Aorta (tissue), 5 donors: ENCODE measurements at places on chromosomes 7 and 10. TPM values are rescaled to one million over a fixed set of nuclear protein-coding genes. Genes with fewer than 3 reads are reported as not detected.

DNA sequence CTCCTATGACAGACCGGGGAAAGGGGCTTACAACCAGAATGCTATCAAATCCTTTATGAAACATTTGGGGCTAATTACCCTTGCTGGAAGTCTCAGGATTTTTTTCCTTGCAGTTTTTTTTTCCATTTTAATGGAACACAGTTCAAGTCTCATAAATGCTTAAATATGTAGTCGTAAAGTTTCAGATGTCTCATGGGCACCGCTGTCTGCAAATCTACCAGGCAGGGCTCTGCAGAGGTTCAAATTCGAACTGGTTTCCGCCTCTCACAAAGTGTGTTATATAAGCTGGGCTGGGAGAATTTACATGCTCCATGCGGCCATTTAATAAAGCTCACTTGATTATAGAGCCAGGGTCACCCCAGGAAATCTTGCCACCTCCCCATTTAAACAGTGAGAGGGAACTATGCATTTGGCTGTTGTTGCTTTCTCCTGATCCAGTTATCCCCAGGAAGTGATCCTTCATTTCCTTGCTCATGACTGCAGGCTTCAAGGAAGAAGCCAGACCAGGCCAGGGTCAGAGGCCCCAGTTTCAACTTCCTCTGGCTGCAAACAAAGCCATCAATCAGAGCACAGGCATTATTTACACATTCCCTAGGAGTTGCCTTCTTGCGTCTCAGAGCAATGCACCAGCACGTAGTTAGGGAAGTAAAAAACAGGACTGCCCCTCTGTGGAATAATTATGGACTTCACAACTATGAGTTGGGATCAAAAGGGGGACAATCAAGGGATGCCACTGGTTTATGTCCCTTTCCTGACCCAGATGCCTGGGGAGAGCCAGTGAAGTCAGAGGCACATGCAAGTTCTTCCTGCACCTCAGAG, 358.8 kb downstream of the PRPF18 start:
- no peaks in the 10 kb centered on the region for H3K4me1 ChIP-seq
- no peak overlapping the region for H3K4me3 ChIP-seq
- no peak overlapping the region for H3K27ac ChIP-seq
- peak; percentile 58 for DNase-seq

GRCh38 chr10:7389346-7389745, 21.5 kb downstream of the SFMBT2 start:
- no peaks in the 10 kb centered on the region for H3K27me3 ChIP-seq
- no peaks in the 10 kb centered on the region for H3K4me1 ChIP-seq
- no peak overlapping the region for H3K4me3 ChIP-seq
- H3K36me3 ChIP-seq: no peaks in the 10 kb centered on the region
- H3K27ac ChIP-seq: no peak overlapping the region
- DNase-seq: no peak

GRCh38 chr10:77531441-77532001, 106.1 kb downstream of the KCNMA1 start:
- DNase-seq: peak; percentile 89
- no peaks in the 10 kb centered on the region for H3K4me1 ChIP-seq
- no peaks in the 10 kb centered on the region for H3K36me3 ChIP-seq
- H3K27me3 ChIP-seq: no peaks in the 10 kb centered on the region
- H3K27ac ChIP-seq: no peak overlapping the region

DNA sequence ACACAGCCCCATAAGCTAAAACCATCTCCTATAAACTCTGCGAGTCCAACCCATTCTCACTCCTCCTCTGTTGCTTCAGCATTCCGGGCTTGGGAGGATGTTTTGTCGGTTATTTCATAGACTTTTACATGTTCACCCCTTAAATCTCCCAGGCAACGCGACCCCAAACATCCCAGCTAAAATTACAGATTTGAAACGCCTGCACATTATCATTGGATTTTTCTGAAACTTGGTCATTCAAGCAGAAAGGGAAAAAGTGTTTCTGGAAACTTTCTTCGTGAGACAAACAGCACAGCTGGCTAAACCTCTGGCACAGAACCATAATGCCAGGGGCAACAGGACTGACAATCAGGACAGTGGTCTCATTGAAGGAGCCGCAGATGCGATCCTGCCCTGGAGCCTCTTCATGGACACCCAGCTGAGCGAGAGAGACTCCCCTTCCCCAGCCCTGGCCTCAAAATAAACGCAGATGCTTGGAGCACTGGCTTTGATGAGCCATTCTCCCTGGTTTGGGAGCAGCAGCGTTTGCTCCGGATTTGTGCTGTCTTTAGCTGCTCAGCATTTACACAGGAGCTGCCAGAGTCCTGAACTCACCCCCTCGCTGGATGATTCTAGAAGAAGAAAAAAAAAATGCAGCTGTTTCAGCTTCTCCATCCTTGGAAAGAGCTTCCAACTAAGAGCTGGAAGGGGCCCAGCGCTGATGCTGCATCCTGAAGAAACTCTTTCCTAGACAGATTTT, 30.1 kb downstream of the AFAP1L2 start:
- H3K4me1 ChIP-seq: peaks cover 5% of the 10 kb centered on the region
- H3K4me3 ChIP-seq: no peak overlapping the region
- H3K27ac ChIP-seq: no peak overlapping the region
- peak; percentile 82 for DNase-seq
- no peaks in the 10 kb centered on the region for H3K36me3 ChIP-seq

GRCh38 chr10:49457686-49458085, 61.8 kb upstream of the DRGX start:
- DNase-seq: no peak
- no peaks in the 10 kb centered on the region for H3K4me1 ChIP-seq
- no peak overlapping the region for H3K4me3 ChIP-seq
- no peaks in the 10 kb centered on the region for H3K27me3 ChIP-seq
- H3K27ac ChIP-seq: no peak overlapping the region
- peaks cover 28% of the 10 kb centered on the region for H3K36me3 ChIP-seq

- H3K4me1 ChIP-seq: no peaks in the 10 kb centered on the region
- no peak overlapping the region for H3K4me3 ChIP-seq
- no peaks in the 10 kb centered on the region for H3K36me3 ChIP-seq
- no peak overlapping the region for H3K27ac ChIP-seq
These were observed 155.5 kb upstream of the HPS1 start for GRCh38 chr10:98602224-98602623.

- H3K4me1 ChIP-seq: no peaks in the 10 kb centered on the region
- no peak overlapping the region for H3K27ac ChIP-seq
- no peaks in the 10 kb centered on the region for H3K36me3 ChIP-seq
- H3K27me3 ChIP-seq: no peaks in the 10 kb centered on the region
These were observed 31.8 kb downstream of the DOCK1 start for GRCh38 chr10:126937026-126937425.

DNA sequence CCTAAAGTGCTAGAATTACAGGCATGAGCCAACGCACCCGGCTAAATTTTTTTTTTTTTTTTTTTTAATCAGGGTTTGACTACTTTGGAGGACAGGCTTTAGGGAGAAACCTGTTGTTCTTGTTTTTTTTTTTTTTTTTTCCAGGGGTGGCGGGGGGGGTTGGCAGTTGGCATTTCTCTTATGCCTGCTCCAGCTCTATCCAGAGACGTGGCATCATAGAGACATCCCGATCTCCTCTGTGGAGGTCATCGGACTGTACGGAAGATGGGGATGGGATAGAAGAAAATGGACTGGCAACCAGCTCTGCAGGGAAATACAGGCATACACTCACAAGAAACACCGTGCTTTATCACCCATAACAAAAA, 130.8 kb downstream of the PRPF18 start:
- H3K27ac ChIP-seq: no peak overlapping the region
- H3K27me3 ChIP-seq: no peaks in the 10 kb centered on the region
- no peak overlapping the region for H3K4me3 ChIP-seq
- H3K4me1 ChIP-seq: no peaks in the 10 kb centered on the region
- no peak for DNase-seq
- no peaks in the 10 kb centered on the region for H3K36me3 ChIP-seq

- no peaks in the 10 kb centered on the region for H3K4me1 ChIP-seq
- H3K36me3 ChIP-seq: no peaks in the 10 kb centered on the region
- no peak for DNase-seq
These were observed 125.6 kb downstream of the FANK1 start for GRCh38 chr10:126021833-126022500.

GRCh38 chr10:101050208-101051069, 11.3 kb upstream of the KAZALD1 start:
- no peaks in the 10 kb centered on the region for H3K36me3 ChIP-seq
- peak; percentile 69 for DNase-seq
- no peaks in the 10 kb centered on the region for H3K4me1 ChIP-seq
- H3K27ac ChIP-seq: no peak overlapping the region
- no peaks in the 10 kb centered on the region for H3K27me3 ChIP-seq
- no peak overlapping the region for H3K4me3 ChIP-seq

- no peaks in the 10 kb centered on the region for H3K27me3 ChIP-seq
- peak overlapping the region; percentile 85 for H3K27ac ChIP-seq
- peaks cover 10% of the 10 kb centered on the region for H3K4me1 ChIP-seq
- no peak for DNase-seq
- H3K36me3 ChIP-seq: no peaks in the 10 kb centered on the region
- no peak overlapping the region for H3K4me3 ChIP-seq
These were observed 95.5 kb upstream of the KCNIP2 start for GRCh38 chr10:101939008-101939648.

- no peaks in the 10 kb centered on the region for H3K36me3 ChIP-seq
- no peak overlapping the region for H3K4me3 ChIP-seq
- no peaks in the 10 kb centered on the region for H3K27me3 ChIP-seq
- no peak for DNase-seq
- H3K27ac ChIP-seq: no peak overlapping the region
These were observed 78.0 kb upstream of the C1QL3 start for GRCh38 chr10:16599662-16600061.

- no peaks in the 10 kb centered on the region for H3K27me3 ChIP-seq
- peak; percentile 62 for DNase-seq
- H3K27ac ChIP-seq: no peak overlapping the region
- H3K4me3 ChIP-seq: no peak overlapping the region
- no peaks in the 10 kb centered on the region for H3K36me3 ChIP-seq
These were observed 265.9 kb downstream of the SNX13 start for GRCh38 chr7:17674166-17674942.

DNA sequence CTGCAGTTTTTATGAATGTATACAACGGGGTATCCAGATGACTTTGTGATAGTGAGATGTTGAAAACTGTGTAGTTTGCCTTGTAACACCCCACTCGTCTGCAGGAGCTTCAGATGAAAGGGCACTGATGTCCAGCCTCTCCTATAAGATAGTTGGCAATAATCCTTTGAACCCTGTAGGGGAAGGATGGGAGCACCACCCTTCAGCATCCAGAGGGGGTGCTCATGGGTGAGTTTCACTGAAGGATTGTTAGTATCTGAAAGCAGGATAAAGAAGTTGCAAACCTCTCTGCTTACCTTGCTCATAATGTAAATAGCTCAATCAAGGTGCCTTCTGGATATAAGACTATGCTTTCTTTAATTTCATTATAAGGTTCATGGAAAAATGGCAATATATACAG, 201.5 kb downstream of the TMEM178B start:
- no peaks in the 10 kb centered on the region for H3K4me1 ChIP-seq
- no peak for DNase-seq
- H3K4me3 ChIP-seq: no peak overlapping the region

- H3K27me3 ChIP-seq: no peaks in the 10 kb centered on the region
- DNase-seq: no peak
- H3K4me1 ChIP-seq: no peaks in the 10 kb centered on the region
- no peak overlapping the region for H3K4me3 ChIP-seq
- H3K36me3 ChIP-seq: no peaks in the 10 kb centered on the region
These were observed 74.9 kb downstream of the MINPP1 start for GRCh38 chr10:87579563-87579962.

DNA sequence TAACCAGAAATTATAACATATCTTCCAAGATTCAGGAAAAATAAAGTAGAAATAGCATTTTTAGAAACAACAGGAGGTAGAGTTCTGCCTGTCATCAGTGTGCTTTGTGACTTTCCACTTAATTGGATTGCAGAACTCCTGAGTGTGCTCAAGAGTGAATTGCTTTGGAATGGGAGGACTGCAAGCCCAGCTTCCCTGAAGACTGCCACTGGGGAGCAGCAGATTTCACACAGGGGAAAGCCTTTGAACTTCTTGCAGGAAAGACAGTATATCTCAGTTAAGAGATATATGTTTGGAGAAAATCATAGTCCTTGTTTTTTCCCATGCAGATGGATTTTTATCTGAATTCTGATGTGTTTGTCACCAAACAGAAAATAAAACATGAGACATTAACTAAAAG, 124.5 kb downstream of the TMEM168 start:
- DNase-seq: no peak
- no peak overlapping the region for H3K27ac ChIP-seq
- H3K4me3 ChIP-seq: no peak overlapping the region
- no peaks in the 10 kb centered on the region for H3K4me1 ChIP-seq
- no peaks in the 10 kb centered on the region for H3K36me3 ChIP-seq
- no peaks in the 10 kb centered on the region for H3K27me3 ChIP-seq

DNA sequence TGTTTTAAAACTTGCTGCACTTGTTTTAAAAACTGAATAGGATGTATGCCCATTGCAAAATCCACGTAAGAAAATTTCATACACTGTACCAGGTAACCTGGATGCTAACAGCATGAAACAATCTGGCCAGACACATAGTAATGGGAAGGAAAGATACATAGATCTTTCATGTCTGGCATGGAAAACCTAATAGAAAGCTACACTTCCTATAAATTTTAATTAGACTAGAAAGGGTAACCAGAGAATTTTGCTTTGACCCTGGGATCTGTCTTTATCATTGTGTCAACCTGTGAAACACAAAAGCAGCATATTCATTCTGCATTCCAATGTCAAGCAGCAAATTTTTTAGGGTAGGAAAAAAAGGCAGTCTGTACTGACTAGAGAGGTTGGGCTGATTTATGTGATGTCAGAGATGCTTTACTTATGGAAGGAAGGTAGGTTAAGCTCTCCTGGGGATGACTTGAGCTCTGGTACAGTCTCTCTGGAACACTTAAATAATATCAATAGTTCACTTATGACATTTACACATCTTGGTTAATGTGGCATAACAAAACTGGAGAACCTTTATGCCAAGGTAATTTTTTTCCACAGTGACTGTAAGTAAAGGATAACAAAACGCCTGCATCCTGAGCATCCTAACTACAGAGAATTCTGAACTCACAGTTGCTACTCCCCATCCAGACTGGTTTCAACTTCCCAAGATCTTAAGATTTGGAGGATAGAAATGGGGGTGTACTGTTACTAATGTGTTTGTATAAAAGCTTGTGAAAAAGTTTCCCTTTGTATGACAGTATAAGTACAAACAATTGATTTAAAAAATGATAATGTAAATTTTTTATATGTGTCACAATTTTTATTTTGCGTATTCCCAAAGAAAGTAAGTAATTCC, 44.7 kb downstream of the DOCK4 start:
- H3K27ac ChIP-seq: no peak overlapping the region
- no peak for DNase-seq
- no peaks in the 10 kb centered on the region for H3K27me3 ChIP-seq

MCMBP gene
- total RNA-seq: 46.1 TPM

SKIDA1 gene
- 1.4 TPM for total RNA-seq

MRLN gene
- total RNA-seq: not detected

ZFAND4 gene
- 15.0 TPM for total RNA-seq

KNDC1 gene
- total RNA-seq: 0.13 TPM

HTR7 gene
- 1.3 TPM for total RNA-seq

SLIT1 gene
- total RNA-seq: 0.19 TPM
